ENCODE measurements at places on chromosomes 3 and 15.

DNA sequence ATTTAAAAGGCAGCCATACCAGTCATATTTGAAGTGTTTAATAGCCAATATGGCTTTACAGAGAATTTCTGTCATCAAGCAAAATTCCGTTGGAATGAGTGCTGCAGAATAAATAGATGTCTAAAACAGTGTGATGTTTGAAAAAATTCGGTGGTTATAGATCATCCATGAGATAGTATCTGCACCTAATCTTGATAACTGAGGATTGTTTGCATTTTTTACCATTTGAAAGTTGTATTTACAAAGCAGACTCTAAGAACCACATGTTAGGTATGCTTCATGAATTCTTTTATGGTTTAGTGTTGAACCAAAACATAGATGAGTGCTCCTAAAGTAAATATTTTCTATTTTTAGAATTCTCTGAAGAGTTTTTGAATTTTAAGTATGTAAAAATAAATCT is 476.1 kb downstream of the NAALADL2 start:
- no peak for DNase-seq

DNA sequence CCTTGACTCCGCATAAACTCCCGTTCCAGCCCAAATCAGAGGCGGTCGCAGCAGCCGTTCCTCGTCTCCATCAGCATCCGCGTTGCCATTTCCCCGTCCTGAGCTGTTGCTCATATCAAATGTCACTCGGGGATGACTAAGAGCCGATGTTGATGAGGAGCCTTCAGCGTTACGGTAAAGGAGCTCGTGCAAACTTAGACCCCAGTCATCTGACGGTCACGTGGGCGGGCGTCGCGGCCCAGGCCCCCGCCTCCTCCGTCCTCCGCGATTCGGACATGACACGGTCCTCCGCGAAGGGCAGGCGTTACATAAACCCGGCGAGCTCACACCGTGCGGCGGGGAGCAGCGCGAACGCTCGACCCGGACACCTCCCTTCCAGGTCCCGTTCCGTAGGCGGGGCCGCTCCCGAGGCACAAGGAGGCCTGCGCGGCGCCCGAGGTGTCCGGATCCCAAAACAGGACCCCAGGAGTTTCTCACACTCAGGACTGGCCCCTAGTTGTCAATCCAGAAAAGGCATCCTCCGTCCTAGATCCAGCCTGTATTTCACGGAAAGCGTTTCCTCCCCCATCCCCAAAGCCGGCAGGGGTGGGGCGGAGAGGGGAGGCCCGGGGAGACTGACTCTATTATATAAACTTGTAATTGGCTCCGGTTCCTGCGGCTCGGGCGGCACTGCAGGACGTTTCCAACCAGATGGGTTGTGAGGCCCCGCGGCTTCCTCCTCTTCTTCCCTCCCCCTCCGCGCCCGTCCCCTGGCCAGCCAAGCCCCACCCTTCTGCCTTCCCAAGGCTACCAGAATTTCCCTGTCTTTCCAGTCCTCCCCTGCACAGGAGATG is 100.0 kb upstream of the IGF1R start:
- no peak for DNase-seq

- DNase-seq: no peak
These were observed 7.1 kb downstream of the THBS1 start for GRCh38 chr15:39587731-39588530.

DNA sequence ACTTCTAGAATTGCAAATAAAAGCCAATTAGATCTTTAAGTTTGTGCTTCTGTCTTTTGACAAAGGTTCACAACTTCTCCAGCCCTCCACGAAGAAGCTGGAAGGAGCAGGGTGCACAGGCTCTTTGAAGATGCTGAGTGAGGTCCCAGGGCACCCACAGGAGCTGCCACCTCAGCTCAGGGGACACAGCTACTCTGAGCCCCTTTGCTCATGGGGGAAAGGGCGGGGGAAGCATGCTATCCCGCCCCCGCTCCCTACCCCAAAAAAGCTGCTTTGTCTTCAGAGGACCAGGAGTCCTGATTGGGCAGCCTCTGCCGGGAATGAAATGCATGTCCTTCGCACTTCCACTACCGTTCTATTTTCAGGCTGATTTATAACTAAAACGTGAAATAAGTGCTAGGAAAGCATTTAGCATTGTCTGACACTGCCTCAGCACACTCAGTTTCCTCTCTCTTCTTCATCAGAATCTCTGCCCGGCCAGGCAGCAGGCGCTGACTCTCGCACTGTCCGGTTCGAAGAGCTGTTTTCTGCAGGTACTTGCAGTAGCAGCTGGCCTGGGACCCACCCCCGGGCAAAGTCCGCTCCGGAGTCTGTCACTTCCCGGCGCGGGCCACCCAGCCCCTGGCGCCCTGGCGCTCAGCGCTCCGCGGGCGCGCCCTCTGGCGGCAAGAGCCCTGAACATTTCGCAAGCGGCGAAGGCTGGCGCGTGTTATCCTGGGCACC is 45.5 kb upstream of the KLHL25 start:
- DNase-seq: peak; percentile 52

GRCh38 chr3:190617185-190617584 is 103.3 kb downstream of the IL1RAP start:
- no peak for DNase-seq

DNA sequence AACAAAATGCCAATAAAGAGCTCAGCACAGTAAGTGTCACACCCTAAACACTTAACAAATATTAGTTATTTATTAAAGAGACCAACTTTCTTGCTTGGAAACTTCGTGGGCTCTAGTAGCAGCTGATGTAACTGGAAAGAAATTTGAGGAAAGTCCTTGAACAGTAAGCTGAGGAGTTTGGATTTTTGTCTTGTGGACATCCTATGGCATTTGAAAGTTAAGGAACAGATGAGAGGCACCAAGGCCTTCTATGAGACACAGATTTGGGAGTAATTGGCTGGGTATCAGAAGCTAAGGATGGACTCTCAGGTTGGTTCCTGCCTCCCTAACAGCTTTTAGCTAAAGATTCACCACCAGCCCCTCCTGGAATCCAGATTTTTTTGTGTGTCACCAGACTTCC is 59.7 kb upstream of the FILIP1L start:
- no peak for DNase-seq

DNA sequence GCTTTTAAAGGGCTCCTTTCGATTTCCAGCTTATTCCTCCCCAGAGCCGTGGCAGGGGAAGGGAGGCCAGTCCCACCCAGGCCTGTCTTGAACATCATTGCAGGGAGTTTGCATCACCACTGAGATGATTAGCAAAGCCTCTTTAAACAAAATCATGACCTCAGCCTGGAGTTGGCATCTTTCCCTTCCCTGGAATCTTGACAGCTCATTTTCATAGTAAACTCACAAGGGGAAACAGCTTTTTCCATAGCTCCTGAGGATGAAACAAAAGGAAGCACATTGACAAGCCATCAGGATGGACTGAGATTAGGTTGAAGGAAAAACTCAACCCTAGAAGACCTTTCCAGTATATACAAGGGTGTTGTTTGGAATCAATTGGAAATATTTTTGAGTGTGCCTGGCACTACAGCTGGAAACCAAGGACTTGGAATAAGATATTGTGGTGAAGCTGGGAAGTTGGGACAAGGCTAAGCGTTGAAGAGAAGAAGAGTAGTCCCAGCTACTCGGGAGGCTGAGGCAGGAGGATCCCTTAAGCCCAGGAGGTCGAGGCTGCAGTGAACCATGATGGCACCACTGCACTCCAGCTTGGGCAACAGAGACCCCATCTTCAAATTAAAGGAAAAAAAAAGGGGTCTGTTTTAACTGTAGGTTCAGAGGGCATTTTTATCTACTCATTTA is 3.1 kb upstream of the LARP6 start:
- DNase-seq: no peak

DNA sequence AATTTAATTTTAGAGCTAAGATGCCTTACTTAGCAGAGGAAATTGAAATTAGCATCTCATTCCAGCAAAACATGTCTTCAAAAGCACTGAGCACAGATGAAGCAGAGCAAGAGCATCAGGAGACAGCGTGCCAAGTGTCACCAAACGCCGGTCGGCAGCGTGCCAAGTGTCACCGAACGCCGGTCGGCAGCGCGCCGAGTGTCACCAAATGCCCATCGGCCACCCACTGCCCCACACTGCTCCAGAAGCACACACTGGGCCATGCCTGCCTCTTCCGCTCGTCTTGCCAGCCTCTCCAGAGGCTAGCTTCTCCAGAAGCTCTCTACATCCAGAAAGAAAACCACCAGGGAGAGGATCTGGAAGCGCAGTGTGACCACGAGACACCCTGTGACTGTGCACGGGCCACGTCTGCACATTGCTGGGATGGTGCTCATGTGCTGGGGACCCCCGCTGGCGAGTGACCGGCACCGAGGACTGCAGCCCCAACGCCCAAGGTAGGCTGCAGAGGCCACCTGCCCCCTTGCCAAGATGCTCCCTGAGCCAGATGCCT is 37.8 kb downstream of the CYFIP1 start:
- no peak for DNase-seq

DNA sequence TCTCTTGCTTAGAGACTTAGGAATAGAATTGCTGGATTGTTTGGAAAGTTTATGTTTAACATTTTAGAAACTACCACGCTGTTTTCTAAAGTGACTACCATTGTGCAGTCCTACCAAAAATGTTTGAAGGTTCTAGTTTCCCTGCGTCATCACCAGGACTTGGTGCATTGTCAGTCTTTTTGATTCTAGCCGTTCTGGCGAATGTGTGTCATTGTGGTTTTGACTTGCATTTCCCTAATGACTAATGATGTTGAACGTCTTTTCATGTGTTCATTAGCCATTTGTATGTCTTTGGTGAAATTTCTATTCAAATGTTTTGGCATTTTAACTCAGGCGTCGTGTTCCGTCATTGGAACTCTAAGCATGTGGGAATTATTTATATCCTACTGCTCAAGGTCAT is 58.0 kb downstream of the CHD2 start:
- no peak for DNase-seq

All from activated gamma-delta T cell (primary cell).